ENCODE measurements at places on chromosomes 16 and 17.

- DNase-seq = no peak
Measured at GRCh38 chr17:44384281-44384822, 5.1 kb downstream of the ITGA2B start.

GRCh38 chr17:77235370-77235941, 94.7 kb downstream of the SEC14L1 start:
- no peak for DNase-seq

DNA sequence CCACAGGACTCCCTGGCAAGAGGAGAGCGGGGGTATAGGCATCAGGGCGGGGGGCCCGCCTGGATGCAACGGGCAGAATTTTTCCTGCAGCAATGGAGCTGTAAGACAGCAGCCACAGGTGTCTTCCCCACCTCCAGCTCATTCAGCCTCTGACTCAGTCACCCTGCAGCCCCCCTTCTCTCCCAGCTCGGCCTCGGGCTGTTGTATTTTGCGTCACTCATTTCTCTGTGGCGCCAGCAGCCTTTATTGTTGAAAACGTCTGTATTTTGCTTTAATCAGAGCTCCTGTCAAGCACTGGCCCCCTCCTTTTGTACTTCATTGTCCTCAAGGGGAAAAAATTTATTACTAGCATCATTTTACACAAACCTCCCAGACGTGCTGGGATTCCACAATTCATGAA, 117.7 kb downstream of the WSCD1 start:
- DNase-seq = no peak

GRCh38 chr17:82321947-82322466, 4.6 kb upstream of the CD7 start:
- DNase-seq = no peak

GRCh38 chr17:9408381-9408780, 167.2 kb downstream of the STX8 start:
- DNase-seq = no peak

GRCh38 chr16:66927918-66928649, 2.7 kb upstream of the RRAD start:
- DNase-seq = no peak

DNA sequence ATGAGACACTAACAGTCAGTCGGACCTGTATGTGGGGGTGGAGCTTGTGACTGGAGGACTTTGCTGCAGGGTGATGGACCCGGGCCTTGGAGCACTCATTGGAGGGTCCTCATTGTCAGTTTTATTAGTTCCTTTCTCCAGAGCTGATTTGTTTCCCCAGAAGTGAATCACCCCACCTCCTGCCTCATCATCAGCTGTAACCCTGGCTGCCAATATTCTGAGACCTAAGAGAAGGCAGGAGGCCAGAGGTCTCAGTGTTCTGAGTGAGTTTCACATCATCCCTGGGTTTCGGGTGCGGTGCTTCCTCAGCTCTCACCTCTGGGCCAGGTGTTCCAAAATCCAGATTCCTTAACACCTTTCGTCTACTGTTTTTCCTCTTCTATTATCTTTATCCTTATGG, 49.9 kb upstream of the KIFC3 start:
- no peak for DNase-seq

DNA sequence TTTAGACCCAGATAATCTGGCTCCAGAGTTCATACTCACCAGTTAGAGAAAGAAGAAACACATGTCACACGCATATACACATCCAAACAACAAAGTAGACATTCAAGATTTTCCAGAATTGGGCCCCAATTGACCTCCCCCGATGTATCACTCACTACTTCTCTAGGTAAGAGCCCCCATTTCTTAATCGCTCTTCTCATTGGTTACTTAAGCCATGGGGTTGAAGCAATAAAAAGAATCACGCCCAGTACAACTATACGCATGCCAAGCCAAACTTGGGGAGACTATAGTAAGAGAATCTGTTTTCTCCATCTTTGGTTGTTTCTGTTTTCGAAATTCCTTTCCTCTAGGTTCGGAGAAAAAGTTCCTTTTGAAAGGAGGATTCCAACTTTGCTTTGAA, 565 bp downstream of the DDX52 start:
- no peak for DNase-seq

DNA sequence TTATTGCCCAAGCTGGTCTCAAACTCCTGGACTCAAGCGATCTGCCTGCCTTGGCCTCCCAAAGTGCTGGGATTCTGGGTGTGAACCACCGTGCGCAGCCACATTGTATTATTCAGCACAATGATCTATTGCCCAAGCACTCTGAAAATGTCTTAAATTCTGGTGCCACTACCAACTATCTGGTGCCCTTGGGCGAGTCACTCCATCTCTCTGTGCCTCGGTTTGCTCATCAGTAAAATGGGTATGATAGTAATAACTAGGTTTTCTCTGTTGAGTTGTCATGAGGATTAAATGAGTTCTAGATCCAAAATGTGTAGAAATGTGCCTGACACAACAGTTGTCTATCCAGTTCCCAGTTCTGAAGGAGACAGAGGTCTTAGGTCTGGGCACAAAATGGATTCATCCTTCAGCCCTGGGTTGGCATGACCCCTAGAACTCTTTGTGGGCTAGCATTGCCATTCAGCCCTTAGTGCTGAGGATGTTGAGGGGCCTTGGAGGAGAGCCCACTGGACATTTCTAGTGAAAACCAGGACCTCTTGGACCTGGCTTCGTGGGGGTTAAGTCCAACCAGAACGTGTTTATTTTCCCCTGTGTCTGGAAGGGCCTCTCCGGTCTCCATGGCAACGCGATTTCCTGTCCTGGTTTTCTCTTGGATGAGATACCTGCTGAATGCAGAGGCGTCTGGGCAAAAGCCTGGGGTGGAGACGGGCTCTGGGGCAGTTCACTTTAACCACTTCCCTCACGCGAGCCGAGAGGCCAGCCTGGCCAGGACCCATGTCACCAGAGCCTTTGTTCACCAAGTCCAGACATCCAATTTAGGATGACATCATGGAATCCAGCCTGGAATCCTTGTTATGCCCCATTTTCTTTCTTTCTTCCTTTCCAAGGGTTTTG, 43.7 kb upstream of the TNRC6A start:
- no peak for DNase-seq

DNA sequence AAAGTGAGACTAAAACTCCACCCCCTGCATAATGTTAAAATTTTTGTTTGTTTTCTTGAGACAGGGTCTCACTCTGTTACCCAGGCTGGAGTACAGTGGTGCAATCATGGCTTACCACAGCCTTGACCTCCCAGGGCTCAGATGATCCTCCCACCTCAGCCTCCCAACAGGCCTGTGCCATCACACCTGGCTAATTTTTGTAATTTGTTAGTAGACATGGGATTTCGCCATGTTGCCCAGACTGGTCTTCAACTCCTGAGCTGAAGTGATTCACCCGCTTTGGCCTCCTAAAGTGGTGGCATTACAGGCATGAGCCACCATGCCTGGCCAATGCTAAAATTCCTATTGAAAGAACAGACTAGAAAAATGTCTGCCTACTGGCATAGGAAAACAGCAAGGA, 103.8 kb downstream of the TRIM37 start:
- no peak for DNase-seq

DNA sequence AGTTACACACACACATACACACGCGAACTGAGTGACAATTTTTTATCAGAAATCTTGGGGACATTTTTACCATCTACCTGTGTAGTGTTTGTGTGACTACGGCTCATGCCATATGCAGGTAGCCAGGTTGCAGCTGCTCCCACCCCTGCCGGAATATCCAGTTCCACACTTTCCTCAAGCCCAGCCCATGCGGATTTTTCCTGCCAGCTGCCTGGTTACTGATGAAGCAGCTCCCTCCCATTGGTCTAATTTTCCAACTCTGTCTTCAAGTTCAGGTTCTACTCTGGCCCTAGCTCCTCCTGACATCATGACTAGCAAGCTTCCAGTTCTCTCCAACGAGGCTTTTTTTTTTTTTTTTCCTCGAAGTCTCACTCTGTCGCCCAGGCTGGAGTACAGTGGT, 4.8 kb downstream of the GSG1L2 start:
- DNase-seq = no peak

- no peak for DNase-seq
Measured at GRCh38 chr16:29806641-29807425, 504 bp downstream of the MAZ start.

DNA sequence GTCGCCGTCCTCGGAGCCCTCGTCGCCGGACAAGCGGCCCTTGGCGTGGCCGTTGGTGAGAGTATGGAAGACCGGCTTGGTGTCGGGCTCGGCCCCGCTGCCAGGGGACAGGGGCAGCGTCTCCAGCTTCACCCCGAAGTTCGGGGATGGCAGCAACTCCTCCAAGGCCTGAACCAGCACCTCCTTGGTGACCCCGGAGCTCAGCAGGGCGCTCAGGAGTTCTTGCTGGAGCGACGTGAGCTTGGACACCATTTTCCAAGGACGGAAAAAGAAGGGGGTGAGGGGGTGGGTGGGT, 279 bp downstream of the HNF1B start:
- no peak for DNase-seq

GRCh38 chr16:8589057-8589899, 1.0 kb downstream of the TMEM114 start:
- no peak for DNase-seq

- no peak for DNase-seq
Measured at GRCh38 chr17:29956225-29956624, 14.8 kb downstream of the EFCAB5 start.

DNA sequence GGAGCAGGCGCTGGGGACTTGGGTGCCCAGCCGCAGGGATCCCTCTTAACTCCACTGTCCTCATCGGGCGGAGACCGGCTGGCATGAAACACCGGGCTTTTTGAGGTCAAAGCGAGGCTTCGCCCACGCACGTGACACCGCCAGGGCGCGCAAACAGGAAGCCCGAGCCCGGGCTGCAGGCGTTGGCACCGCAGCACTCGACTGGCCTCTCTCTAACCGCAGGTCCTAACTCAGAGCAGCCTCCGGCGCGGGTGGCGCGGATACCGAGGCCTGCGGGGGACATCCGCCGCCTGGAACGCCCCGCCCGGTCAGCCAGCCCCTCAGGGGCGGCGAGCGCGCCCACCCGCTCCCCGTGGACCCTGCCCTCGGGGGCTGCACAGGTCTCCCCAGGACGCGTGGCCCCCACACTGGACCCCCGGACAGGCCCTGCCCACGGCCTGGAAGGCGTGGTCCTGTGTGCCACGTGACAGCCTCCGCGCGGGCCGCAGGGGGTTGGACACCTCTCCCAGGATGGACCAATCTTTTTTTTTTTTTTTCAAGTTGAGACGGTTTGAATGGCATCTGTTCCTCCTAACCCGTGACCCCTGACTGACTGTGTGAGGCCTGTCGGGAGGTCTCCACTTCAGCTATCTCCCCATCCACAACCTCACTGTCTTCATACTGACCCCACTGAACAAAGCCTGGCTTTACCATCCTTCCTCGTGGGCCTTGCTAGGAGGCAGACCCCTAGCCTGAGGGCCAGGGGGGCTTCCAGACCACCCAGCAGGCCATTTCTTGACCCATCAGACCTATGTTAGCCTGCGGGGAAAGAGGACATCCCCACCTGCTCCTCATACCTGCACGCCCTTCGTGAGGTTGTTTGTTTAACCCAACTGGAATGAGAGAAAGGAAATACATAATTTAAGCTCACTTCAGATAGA, 8.4 kb upstream of the SLC47A2 start:
- DNase-seq = no peak

DNA sequence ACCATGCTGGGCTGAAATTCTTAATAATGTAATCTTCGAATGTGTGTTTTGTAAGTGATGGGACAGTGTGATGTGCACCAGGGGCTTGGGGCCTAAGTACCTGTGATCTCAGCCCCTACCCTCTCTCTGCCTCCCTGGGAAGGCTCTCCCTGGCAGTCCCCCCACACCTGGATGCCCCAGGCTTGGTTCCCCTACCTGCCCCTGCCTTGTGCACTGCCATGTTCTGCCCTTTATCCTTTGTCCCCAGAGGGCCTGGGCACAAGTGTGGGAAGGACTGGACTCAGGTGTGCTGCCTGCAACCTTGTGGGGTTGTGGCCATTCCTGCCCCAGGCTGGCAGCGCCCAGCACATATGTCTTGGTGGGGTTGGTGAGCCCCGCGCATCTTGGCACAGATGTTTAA, 55.4 kb upstream of the CREBBP start:
- DNase-seq = no peak

DNA sequence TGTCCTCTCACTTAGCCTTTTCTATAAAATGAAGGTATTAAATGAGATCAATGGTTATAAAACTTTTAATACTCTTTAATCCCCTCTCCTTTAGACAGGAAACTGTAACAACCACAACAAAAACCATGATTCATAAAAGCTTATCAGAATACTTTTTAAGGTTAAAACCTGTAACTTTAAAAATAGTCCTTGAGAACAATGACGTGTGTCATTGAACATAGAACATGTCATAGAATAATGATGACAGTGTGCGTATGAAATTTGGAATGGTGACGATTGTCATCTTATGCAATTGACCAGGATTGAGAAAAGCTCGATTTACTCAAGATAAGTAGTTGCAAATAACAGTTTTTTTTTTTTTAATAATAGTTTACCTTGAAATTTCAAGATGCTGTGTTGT, 94.1 kb downstream of the PLCG2 start:
- no peak for DNase-seq

- no peak for DNase-seq
Measured at GRCh38 chr17:29839656-29840055, 90.4 kb downstream of the SSH2 start.

DNA sequence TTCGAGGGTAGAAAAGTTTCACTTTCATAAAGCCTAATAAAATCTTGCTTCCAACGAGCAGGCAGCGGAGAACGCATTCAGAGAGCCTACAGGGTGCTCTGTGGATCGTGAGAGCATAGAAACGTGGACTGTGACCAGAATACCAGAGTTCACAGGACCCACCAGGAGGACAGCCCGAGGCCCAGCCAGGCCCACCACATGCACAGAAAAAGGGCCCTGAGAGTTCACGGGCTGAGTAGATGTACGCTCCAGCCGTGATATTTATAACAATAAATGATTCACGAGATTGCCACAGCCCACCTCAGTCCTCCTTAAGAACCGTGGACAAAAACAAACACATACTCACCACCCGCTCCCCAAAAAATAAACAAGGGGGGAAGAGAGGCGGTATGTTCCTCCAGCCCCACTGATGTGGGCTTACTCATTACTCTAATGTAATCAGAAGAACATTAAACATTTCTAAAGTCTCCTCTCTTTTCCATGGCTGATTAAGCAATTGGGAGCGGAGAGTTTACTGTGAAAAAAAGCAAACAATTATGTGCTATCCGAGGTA, 207.2 kb downstream of the C16orf78 start:
- no peak for DNase-seq

- no peak for DNase-seq
Measured at GRCh38 chr16:73874324-73874723, 422.3 kb upstream of the PSMD7 start.

DNA sequence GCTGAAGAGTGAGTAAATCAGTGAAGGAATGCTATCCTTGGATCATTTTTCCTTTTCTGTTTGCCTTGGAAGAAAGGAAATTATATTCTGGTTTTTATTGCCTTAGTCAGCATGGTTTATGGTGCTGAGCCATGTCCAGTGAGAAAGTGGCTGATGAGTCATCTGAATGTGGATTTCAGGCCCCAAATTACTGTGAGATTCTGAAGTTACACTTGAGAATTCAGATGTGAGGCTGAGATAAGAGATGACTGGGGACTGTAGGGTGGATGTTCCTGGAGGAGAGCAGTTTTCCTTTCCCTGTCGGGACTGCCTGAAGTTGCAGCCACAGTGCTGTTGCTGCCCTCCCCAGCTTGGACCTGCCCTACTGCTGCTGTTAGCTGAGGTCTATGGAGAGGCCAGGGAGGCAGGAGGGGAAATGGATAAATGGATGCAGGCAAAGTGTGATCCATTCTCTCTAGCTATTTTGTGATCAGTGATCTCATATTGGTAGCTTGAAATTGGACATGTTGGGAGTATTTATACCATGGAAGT, 4.2 kb upstream of the MAP3K14 start:
- no peak for DNase-seq

Measured in NCI-H187 treated with DMSO at 0.1 percent for 48 hours (cell line).